BJ (cell line): ENCODE measurements at places on chromosomes 16 and 17.

- DNase-seq, result no peak
These were observed 66.2 kb downstream of the CENPV start for GRCh38 chr17:16286947-16287562.

GRCh38 chr17:80195671-80196529, 24.2 kb downstream of the SGSH start:
- no peak for DNase-seq

DNA sequence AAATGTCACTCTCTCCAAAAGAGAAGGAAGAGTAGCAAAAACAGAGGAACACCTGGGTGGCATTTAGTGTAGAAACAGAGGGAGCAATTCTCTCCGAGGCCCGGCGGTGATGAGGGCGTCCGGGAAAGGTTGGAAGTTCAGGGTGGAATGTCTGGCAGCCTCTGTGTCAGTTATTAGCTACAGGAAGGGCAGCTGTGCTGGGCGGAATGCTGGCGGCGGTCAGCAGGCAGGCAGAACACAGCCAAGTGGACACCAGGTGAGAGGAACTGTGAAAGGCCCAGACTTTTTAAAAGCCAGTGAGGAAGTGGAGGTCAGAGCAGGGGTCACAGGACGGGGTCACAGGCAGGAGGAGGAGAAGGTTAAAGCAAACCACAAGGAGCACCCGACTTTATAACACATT, 238.1 kb downstream of the NTN1 start:
- DNase-seq, result no peak

DNA sequence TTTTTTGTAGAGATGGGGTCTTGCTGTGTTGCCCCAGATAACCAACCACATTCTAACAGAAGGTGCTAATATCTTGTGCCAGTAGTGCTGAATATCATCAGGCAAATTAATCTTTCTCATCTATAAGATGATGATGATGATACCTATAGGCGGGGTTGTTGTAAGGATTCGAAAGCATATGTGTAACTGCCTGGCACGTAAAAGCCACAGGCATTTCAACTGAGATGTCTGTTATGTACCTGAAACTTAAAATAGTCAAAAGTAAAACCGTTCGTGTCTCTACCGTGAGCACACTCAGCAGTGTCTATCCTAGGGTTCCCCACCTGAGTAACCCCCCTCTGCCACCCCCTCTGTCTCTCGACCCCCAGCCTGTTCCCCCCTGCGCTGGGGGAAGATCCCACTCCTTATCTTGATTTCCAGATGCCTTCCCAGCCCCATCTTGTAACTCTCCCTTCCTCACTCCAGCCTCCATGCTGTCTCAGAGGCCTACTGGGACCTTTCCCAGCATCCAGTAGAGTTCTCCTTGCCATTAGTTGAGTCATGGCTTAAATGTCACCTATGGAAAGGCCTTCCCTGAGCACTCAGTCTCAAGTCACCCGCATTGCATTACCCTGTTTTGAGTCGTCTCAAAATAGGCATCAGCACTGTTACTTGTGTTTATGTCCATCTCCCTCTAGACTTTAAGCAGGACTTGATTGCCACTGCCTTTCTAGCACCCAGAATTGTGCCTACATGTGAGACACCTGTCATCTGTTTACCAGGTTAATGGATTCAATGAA, 34.1 kb downstream of the CDRT15 start:
- no peak for DNase-seq

DNA sequence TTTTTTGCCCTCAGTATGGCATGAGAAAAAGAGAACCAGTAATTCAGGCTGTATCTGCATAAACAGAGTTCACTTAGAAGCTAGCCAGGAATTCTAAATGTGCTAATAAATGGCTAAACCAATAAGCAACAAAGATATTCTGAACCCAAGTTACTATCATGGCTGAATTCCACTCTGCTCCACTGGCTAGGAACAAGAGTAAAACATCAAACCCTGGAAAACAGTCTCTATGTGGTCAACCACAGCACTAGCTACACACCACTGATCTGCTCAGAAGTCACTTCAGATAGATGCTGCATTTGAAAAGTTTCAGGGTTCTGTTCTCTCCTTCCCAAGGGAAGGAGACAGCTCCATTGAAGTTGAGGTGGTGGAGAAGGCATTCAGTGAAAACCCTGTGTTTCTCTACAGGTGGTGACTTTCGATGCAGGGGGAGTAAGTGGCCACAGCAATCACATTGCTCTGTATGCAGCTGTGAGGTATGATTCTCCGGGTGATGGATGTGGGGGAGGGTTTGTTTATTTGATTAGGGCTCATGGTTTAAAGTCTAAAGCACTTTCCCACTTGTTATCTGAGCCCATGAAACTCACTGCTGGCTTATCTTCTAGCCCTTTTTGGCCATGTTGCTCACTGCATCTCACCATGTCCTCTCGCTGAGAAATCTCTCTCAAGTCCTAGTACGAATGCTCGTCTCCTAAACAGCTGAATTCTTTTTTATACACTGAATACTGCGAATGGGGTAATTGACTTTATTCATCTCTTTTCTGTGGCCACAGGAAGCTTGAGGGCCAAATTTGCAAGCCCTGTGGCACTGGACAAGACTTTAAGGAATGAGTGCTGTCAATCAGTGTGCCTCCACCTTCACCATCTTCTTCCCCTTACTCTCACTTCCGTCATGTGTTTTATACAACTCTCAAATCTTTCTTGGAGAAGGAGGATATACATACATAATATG, 39.9 kb downstream of the CENPV start:
- no peak for DNase-seq
